ENCODE measurements at places on chromosomes 1 and 21.

GRCh38 chr1:41810446-41810845 lies 108.3 kb downstream of the HIVEP3 start:
- no peak for DNase-seq

- no peak for DNase-seq
Observed at GRCh38 chr1:38025233-38025632, 12.7 kb downstream of the UTP11 start.

GRCh38 chr1:186761358-186761757 lies 67.4 kb upstream of the PLA2G4A start:
- no peak for DNase-seq

GRCh38 chr1:9324246-9325096 lies 31.8 kb downstream of the SPSB1 start:
- no peak for DNase-seq

- no peak for DNase-seq
Observed at GRCh38 chr1:236663934-236664333, 22.4 kb upstream of the ACTN2 start.

GRCh38 chr1:9273177-9273576 lies 19.5 kb upstream of the SPSB1 start:
- no peak for DNase-seq

All from GM18507 (cell line).